GM23338 (cell line): ENCODE measurements at places on chromosomes 16 and 17. TPM values are rescaled to one million over a fixed set of nuclear protein-coding genes. Genes with fewer than 3 reads are reported as not detected.

- DNase-seq: no peak
Measured at GRCh38 chr17:60090417-60090816, 11.7 kb upstream of the HEATR6 start.

GRCh38 chr17:4678448-4679026 is 25.4 kb downstream of the PELP1 start:
- DNase-seq: no peak

- peak; percentile 55 for DNase-seq
Measured at GRCh38 chr16:47694543-47694942, 233.4 kb downstream of the PHKB start.

Gene CDRT15
- total RNA-seq: not detected in 2 replicates

DNA sequence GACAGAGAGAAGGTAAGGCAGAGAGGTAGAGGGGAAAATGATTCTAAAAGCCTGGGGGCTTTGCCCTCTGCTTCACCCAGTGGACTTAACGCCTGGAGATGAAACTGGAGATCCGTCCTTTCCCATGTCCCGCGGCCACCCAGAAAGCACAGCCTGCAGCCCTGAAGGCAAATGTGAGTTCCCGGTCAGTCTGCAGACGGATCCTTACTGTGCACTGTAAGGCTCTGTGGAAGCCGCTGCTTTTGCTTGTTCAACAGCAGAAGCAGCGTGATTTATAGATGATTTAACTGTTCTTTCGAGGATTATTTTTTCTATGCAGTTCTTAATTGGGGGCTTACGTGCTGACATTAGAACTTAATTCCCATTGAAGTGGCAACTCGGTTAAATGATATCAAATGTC is 290.4 kb downstream of the FOXL1 start:
- DNase-seq: no peak
